Stimulated activated CD4-positive, alpha-beta T cell treated with anti-CD3 and anti-CD28 coated beads, Interleukin-4, amount 100 ng/mL, for 48 hours (primary cell): ENCODE measurements at places on chromosomes 3 and 15.

DNA sequence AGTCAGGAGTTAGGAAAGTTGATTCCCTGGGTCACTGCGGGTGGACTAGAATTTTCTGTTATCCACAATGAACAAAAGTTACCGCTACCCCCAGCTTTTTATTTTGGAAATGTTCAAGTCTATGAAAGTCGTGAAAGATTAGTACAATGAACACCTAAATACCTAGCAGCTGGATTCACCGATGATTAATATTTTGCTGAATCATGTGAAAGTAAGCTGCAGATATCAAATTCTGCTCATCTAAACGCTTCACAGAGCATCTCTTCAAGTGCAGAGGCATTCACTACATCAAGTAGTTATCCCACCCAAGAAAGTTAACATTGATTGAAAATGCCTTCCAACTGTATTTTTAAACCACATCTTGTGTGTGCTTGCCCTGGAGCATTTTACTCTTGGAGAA is 729.0 kb upstream of the NR2F2 start:
- DNase-seq: no peak

DNA sequence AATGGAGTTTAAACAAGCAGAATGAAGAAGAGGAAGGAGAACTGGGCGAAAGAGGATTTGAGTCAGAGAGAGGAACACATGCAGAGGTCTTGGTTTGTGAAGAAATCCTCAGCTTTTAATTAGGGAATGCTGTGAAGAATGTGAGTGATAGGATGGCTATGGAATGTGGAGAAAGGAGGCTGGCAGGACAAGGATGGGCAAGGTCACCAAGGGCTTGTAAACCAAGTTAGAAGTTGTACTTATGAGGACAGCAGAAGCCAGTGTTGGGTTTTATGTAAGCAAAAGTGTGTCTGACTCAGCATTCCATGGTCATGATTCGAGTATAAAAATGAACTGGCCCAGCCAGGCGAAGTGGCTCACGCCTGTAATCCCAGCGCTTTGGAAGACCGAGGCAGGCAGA is 60.0 kb upstream of the IL12A start:
- no peak for DNase-seq

DNA sequence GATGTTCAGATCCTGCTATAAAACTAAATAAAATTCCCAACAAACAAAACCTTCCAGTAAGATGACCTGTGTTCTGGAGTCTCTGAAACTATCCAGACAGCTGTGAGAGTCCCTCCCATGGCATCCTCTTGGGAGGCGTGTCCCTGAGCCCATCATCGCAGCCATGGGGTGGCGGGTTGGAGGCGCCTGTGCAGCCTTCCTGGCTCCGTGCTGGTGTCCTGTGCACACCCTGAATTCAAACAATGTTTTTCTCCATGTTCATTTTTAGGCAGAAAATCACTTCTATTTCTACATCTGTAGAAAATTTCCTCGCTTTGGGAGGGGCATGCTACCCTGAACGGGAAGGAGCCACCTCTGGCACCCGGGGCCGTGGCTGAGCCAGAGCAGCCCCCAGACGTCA is 19.4 kb upstream of the OCA2 start:
- no peak for DNase-seq

GRCh38 chr3:98630416-98630815 is 37.0 kb upstream of the CPOX start:
- DNase-seq: no peak

DNA sequence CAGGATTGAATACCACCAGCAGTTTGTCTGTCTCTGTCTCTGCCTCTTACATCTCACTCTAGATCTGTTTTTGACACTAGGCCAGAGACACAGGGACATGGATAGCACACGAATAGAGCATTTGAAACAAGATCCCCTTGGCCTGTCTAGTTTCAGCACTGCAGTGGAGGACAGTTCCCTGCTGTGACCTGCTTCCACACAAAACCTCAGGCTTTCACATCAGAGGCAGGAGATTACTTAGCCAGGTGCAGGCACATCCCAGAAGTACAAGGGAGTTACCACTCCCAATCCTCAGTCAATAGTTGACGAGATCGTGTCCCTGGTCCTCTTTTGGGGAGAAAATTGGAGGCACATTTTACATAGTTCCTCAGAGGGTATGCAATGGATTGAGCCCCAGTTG is 34.0 kb upstream of the CCK start:
- DNase-seq: no peak

- DNase-seq: no peak
Measured at GRCh38 chr3:40215015-40215414, 94.5 kb upstream of the EIF1B start.

DNA sequence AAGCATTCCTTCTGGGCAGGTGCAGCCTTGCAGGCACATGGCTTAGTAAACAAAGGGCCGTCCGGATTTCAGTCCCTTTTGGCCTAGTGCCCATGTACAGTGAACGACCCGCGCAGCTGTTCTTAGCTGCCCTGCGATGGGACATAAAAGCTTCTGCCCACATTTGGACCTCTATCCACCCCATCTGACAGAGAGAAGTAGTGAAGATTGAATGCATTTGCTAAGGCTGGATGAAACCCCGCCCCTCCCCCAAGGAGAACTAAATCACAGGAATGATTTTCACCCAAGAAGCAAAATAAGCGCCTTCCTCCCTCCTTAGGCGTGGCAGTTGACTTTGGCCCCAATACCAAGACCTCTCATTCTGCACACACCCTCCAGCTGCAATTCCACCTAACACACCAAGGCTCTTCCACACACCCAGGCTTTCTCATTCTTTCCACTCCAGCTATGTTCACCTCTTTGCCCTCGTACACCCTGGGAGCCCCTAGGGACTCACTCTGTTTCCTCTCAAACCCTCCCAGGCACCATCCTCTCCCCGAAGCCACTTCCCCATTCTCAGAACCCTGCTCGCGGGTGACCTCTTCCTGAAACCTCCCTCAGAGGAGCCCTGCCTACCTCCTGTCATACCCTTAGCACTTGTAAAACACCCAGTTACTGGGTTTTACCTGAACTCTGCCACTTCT is 14.1 kb upstream of the HRH1 start:
- DNase-seq: no peak

GRCh38 chr3:119194237-119195150 is 21.1 kb downstream of the UPK1B start:
- no peak for DNase-seq
